CD4-positive, alpha-beta T cell treated with Interleukin-1 beta for 1 hour (primary cell): ENCODE measurements at places on chromosomes 13 and 19.

DNA sequence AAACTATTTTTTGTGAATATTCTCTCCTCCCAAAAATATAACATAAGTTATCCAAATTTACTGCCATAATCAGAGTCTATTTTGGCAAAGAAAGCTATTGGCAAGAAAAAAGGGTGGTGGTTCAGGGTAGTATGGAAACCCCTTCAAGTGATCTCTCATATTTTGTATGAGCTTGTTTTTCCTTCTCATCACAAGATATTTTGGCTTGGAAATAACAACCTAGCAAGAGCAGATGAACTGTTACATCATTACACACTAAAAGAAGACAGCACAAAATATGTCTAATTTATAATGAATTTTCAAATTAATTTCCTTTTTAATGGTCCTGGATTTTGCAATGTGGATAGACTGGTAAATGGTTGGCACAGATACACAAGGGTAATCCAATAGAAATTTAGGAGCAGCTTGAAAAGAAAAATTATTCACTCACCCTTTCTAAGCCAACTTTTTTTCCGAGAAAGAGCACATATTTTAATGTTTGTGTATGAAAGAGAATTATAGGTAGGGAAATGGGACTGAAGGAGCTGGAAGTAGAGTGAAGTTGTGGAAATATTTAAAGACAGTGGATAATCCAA, 225.1 kb downstream of the EFNB2 start:
- no peak for DNase-seq

- no peak for DNase-seq
These were observed 12.6 kb upstream of the RAB11B start for GRCh38 chr19:8377598-8377997.

DNA sequence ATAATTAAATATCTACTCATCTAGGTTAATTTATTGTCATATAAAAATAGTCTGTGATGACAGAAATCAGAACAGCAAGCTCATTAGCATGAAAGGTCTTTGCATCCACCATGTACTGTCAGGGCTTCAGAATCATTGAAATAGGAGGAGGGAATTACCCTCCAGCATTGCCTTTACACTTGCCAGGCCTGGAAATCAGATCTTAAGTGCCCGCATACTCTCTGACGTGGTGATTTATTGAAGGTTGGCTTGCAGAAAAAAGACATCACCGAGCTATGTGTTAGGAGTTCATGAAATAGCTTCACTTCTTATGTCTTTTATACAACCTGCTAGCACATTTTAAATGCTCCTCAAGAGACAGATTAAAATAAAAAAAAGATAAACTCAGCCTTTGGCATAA, 661.7 kb upstream of the SLITRK1 start:
- no peak for DNase-seq

- DNase-seq: no peak
These were observed 52.3 kb upstream of the USP29 start for GRCh38 chr19:57067440-57067839.

DNA sequence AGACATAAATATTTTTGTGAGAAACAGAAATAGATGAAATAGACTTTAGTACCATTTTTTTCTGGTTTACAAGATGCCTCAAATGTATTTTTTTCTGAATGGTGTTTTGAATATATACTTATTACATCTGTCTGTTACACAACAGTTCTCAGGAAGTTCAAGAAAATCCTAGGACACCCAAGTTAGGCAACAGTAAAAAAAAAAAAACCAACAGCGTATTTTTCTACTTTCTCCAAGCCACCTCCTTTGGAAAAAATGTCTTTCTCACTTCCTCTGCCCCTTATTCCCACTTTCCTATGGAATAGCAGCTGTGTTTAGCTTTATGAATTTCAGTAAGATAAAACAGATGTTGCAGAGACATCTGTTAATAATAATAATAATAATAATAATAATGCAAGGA, 489.6 kb upstream of the KLF12 start:
- no peak for DNase-seq

DNA sequence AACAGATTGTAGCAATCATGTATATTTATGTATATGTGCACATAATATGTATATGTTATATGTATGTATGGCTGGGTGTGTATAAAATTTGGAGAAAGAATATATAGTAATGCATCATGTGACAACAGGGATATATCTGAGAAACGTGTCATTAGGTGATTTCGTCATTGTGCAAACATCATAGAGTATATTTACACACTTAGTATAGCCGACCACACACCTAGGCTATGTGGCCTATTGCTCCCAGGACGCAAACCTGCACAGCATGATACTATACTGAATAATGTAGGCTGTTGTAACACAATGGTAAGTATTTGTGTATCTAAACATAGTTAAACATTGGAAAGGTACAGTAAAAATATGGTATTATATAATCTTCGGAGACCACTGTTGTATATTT, 43.8 kb downstream of the ESD start:
- no peak for DNase-seq

- DNase-seq: no peak
These were observed 82.6 kb downstream of the PCDH9 start for GRCh38 chr13:67147342-67148133.

DNA sequence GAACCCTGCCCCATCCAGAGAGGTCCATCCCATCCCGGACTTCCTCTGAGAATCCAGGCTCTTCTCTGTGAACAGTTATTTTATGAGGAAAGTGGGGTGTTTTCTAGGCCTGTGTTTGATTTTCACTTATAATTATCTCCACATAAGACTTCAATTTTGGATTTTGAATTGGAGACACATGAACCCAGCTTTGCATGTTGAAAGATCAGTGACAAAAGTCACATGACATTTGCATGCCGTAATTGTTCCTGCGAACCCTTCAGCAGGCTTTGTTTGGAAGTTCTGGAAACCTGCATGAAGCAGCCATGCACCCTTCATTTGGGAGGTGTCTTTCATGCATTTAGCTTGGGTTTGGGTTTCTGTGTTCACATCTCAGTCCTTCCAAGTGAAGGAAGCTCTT, 44.9 kb upstream of the ZNF536 start:
- no peak for DNase-seq

DNA sequence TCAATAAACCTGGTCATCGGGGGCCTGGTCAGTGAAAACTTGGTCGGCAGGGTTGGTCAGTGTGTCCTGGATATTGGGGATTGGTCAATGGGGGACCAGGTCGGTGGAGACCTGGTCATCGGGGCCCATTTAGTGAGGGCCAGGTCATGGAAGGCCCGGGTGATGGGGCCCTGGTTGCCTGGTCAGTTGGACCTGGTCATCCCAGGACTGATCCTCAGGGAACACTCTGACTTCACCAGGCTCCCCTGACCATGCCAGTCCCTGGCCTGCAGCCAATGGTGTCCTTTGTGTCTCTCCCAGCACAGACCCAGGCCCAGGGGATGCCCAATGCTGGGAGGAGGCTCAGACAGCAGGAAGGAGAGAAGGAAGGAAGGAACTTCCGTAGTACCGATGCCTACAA, 42.1 kb upstream of the TPM4 start:
- DNase-seq: no peak

GRCh38 chr19:46847528-46847927, 3.1 kb downstream of the AP2S1 start:
- DNase-seq: no peak

DNA sequence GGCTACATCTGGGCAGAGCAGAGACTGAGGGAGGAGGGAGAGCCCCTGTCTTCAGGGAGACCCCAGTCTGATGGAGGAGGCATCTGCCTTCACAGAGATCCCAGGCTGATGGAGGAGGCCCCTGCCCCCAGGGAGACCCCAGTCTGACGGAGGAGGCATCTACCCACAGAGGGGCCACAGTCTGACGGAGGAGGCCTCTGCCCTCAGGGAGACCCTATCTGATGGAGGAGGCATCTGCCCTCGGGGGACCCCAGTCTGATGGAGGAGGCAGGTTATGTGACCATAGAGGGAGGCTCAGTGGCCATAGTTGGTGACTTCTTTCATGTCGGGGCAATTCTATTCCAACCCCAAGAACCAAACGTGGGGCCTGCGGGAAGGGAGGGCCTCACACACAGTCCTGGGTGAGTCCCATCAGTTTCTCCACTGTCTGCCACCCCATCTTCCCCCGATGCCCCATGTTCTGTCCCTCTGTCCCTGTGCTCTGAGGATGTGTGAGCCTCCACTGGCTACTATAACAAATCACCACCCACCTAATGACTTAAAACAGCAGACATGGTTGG, 14.3 kb downstream of the MISP start:
- no peak for DNase-seq

GRCh38 chr19:40612831-40613689, 11.9 kb downstream of the LTBP4 start:
- DNase-seq: peak; percentile 76

DNA sequence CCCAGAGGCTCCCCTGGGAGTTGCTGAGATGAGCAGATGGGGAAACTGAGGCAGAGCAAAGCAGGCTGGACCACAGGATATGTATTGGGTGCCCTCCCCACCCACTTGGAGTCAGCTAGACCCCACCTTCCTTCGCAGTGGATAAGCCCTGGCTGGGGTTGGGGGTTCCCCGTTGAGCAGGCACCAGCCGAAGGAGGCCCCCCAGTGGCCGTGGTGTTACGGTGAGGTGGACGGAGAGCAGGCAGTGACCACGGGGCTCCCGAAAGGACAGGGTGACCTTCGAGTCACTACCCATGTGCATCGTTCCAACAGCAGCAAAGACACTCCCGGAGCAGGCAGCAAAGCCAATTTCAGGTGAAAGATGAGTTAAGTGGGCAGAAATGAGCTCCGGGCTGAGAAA, 62.4 kb upstream of the ADGRE5 start:
- no peak for DNase-seq

- no peak for DNase-seq
These were observed 26.4 kb upstream of the DPP9 start for GRCh38 chr19:4749870-4750590.

- DNase-seq: peak; percentile 48
These were observed 16.3 kb upstream of the TSPAN16 start for GRCh38 chr19:11279505-11280236.

GRCh38 chr19:13629687-13630357, 123.5 kb upstream of the CACNA1A start:
- DNase-seq: no peak

DNA sequence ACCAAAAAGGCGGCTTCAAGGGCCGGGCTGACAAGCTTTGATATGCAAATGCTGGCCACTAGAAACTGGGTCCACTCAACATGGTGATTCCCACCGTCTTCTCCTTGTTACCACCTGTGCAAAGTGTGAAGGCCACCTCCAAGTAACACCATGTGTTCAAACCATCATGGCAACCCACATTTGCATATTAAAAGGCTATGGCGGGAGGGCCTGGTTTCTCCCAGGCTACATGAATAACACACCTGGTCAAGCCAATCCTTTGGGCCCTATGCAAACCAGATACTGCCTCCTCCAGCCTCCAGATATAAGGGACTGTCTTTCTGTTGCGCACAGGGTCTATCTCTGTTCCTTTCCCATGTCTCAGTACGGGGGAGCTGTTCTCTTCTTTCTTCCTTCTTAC, 36.6 kb upstream of the ZSCAN5A start:
- no peak for DNase-seq

GRCh38 chr13:103039183-103039582, 27.0 kb downstream of the SLC10A2 start:
- no peak for DNase-seq

GRCh38 chr13:52848455-52849195, at the start of gene PCDH8:
Gene PCDH8 (minus strand): TSS chr13:52848640. CDS start chr13:52848436, 204 bp downstream.
- DNase-seq: no peak

DNA sequence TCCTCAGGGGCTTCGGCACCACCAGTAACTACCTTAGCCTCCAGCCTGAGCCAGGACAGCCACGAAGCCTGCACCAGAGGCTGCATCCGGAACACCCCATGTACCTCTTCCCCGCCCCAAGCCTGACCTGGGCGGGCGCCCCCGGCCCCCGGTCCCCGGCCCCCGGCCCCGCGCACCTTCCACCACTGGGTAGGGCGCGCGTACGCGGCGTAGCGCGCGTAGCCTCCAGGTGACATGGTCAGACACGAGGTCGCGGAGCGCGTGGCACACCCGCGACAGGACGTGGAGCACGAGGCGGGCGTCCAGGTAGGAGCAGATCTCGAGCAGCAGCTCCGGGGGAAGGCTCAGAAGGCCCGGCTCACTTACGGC, 450 bp downstream of the FBXW9 start:
- DNase-seq: no peak

GRCh38 chr13:39311619-39312018, 273.4 kb downstream of the NHLRC3 start:
- DNase-seq: no peak

- no peak for DNase-seq
These were observed 66.8 kb upstream of the RAP2A start for GRCh38 chr13:97367016-97367822.

- DNase-seq: no peak
These were observed 7.9 kb downstream of the PIN1 start for GRCh38 chr19:9842834-9843625.

DNA sequence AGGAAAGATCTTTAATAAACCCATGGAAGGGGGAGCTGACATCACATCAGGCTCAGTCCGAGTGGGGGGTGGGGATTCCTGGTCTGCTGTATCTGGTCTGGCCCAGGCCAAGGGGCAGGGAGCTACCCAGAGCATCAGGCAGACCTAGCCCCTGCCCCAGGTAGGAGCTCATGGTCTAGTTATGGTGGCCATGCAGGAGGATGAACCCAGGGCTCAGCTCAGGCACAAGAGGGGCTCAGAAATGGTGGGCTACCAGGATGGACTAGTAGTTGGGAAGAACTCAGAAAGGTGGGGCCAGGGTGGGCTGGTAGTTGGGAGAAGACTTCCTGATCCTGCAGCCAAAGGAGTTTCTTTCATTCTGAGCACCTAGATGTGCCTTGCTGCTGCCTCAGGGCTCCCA, 14.3 kb downstream of the VSTM2B start:
- no peak for DNase-seq
